ENCODE measurements at places on chromosomes 4 and X. TPM values are rescaled to one million over a fixed set of nuclear protein-coding genes. Genes with fewer than 3 reads are reported as not detected.

The GPR143 gene
- total RNA-seq: 0.79 TPM

The SPACA5 gene
- total RNA-seq: not detected

The MAP7D3 gene
- 15.9 TPM for total RNA-seq

The NDNF gene
- 24.5 TPM for total RNA-seq

- DNase-seq: no peak
Measured at GRCh38 chr4:100805538-100805937, 287.7 kb upstream of the EMCN start.

DNA sequence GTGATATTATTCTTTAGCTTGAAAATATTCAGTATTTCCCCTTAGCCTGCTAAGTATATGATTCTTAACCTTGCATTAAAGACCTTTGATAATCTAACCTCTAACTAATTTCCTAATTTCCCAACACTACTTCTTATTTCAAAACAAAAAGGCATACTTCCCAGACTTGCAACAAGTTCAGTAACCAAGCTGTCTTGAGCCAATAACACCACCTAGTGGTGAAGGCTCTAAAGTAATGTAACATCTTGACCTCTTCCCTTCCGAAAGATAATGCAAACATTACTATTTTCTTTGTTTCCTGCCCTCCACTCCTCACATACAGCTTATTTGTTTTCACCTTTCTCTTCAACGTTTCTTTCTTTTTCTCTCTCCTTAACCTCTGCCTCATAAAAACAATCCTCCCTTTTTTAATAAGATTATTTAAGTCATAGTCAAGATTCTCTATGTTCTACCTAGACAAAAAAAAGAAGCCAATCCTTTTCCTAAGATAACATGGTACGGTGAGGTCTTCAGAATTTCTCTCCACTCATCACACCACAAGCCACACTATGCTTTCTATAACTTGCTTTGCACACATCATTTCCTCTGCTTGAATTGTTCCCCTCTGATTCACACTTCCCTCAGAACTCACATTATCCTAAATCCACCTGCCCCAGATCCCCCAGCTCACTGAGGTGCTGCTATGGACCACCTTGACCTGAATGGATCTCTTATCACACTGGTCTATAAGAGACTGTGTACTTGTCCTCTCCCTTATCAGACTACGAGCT, 3.5 kb downstream of the FAT1 start:
- no peak for DNase-seq

DNA sequence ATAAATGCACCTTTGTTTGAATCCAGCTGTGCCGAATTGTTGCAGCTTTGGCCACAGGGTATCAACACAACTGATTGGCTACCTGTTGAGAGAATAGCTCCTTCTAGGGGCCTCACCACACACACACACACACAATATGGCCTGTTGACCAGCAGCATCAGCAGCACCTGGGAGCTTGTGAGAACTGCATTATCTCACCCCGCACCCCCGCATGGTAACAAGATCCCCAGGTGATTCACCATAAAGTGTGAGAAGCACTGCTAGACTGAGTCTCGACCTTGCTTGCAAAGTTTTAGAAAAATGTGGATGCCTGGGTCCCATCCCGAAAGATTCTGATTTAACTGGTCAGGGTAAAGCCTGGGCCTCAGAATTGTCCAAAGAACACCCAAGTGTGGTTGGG, 176.9 kb upstream of the PRPS2 start:
- no peak for DNase-seq

Measured in urinary bladder (tissue), 4 donors.